ENCODE measurements at places on chromosomes 3 and 15.

GRCh38 chr15:77402740-77403379 lies 17.0 kb downstream of the PEAK1 start:
- peak; percentile 87 for DNase-seq

DNA sequence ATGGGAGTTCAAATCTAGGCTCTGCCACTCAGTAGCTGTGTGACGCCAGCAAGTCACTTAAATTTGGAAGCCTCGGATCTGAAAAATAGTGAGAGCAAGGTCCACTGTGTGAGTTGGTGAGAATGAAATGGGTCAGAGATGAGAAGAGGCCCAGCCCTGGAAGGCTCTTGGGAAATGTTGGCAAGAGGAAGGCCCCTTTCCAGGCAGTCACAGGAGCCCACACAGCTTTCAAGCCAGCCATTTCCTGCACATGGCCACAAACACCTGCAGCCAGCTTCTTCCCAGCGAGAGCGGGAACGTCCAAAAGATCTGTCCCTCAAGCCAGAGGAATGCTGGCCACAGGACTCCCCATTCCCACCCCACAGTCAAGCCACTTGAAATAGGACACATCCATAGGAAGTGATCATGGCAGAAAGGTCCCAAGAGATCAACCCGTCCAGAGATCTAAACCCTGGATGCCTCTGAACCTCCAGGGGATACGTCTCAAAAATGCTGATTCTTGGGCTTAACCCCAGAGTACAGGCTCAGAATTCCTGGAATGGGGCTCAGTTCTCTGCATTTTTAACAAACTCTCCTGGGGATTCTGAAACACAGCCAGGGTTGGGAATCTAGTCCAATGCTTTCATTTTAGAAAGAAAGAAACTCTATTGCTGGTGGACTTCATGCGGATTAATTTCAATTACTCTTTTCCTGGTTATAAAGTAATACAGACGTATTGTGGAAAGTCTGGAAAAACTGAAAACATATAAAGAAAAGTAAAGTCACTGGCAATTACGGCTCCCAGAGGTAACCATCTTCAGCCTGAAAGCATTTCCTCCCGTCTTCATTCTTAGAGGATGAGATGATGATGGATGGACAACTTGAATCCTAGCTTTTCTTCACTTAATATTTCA lies 35.9 kb downstream of the NTRK3 start:
- peak; percentile 24 for DNase-seq

- no peak for DNase-seq
Observed at GRCh38 chr3:32667072-32667582, 17.9 kb upstream of the CNOT10 start.

DNA sequence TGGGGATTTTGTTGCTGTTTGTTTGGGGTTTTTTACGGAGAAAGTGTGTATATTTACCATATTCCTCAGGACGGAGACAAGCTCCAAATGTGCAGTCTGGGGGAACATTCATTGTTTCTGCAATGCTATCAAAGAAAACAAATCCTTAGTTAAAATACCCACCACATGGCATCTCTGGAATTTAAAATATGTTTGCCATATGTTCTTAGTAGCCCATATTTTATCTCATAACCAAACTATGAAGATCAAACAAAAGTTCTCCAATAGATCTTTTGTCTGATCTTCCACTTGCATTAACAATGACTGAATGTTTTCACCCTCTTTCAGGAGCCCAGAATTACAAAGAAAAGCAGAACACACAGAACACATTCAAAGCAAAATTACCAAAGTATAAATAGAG lies 35.3 kb downstream of the EFHB start:
- peak; percentile 54 for DNase-seq

GRCh38 chr3:79392479-79392878 lies 375.3 kb downstream of the ROBO1 start:
- DNase-seq = no peak

DNA sequence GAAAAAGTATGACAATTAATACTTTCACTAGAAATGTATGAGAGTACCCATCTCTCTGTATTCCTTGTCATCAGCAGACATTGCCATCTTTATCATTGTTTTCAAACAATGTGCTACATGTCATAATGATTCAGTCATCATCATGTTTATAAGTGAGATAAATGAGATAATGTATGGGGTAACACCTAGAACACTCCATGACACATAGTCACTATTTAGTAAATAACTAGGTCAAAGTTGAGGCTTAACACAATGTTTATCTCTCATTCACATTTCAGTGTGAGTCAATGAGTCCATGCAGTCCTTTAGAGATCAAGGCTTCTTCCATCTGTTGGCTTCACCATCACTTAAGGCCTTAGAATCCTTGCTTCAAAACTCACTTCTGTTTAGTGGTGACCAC lies 70.0 kb downstream of the NLGN1 start:
- no peak for DNase-seq

DNA sequence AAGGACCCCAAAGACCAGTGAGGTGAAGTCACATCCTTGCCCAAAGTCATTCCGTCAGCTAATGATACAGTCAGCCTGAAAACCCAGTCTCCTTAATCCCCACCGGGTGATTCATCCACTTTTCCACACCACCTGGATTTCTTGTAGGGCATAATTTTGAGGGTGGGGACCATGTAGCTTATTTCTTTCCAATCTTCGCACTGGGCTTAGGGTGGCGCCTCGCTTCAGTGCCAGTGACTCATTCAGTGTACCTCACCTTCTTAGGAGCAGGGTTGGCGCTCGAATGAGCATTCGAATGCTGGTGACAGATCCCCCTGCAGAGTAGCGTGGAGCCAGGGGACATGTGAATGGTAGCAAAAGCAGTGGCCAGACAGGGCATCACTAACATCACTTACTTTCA lies 24.0 kb downstream of the BMF start:
- no peak for DNase-seq

DNA sequence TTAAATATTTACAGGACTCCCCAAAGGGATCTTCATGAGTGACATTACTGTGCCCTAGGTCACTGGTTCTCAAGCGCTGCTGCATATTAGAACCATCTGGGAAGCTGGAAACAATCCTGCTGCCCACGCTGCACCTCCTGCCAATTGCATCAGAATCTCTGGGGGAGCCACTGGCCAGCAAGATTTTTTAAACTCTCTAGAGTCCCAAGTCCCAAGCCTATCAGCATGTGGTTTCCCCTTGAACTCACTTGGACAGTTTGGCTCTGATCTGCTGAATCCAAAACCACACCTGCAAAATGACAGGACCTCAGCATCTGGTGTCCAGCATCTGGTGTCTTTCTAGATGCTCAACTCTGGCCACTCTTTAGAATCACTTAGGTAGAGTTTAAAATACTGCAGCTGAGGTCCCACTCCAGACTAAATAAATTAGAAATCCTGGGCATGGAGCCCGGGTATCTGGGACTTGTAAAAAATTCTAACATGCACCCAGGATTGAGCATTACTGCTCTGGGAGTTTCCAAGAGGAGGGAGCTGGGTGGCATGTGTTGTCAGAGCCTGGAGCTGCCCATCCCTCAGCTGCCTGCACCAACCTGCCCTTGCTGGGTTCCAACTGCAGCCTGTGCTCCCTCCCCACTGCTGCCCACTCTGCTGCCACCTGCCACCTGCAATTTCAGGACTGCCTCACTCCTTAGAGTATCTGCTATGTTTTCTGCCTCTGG lies 311.3 kb downstream of the SLC9A9 start:
- DNase-seq = peak; percentile 75

GRCh38 chr3:101567528-101568317 lies 6.1 kb downstream of the TRMT10C start:
- no peak for DNase-seq

- DNase-seq = no peak
Observed at GRCh38 chr3:71463617-71464016, 119.9 kb downstream of the FOXP1 start.

DNA sequence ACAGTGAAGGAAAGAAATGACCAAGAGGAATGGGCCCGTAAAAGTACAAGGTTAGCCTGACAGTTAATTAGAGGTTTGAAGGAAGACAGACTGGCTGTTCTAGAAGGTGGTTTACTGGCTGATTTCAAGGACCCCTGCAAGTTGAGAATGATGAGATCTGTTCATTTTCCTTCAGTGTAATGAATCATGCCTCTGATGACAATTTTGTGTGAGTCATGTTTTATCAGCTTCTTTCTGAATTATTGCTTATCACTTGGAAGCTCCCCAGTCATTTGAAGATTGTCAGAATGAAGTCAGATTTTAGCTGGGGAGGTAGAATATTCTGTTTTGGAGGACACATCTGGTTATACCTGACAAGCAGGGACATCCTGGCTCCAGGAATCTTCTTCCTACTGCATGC lies 50.6 kb downstream of the DRD3 start:
- no peak for DNase-seq

DNA sequence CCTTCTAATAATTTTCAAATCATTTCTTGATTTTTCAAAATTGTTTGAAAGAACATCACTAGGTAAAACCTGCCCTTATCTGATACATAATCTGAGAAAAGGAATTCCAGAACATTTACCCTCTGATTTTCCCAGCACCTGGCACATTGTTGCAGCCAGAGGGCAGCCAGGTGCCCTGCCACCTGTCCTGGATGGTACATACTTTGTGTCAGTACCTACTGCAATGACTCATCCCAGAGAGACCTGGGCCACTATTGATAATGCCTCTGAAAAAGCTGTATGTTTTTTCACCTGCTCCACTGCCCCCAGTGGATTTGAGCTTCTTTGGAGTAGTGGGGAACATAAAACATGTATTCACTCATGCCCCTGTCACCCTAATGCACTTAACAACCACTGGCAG lies 648.9 kb upstream of the GBE1 start:
- DNase-seq = no peak

- no peak for DNase-seq
Observed at GRCh38 chr15:94305133-94305532, 73.8 kb downstream of the MCTP2 start.

- no peak for DNase-seq
Observed at GRCh38 chr15:78322724-78323521, 17.2 kb upstream of the CRABP1 start.

DNA sequence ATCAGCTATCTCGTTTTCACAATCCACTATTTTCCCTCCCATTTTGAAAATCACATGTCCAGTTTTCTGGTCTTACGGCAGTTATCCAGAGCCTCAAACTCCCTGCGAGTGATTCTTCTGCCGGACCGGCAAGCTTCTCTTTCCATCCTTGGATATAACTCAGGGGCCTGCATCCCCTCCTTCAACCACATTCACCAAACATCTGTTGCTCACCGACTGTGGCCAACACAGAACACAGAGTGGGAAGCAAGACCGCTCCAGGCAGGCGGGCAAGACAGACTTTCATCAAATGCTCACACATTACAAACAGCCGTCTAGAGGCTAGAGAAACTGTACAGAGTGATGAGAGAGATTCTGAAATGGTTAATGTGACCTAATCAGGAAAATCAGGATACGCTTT lies 7.6 kb upstream of the SLC12A8 start:
- no peak for DNase-seq

DNA sequence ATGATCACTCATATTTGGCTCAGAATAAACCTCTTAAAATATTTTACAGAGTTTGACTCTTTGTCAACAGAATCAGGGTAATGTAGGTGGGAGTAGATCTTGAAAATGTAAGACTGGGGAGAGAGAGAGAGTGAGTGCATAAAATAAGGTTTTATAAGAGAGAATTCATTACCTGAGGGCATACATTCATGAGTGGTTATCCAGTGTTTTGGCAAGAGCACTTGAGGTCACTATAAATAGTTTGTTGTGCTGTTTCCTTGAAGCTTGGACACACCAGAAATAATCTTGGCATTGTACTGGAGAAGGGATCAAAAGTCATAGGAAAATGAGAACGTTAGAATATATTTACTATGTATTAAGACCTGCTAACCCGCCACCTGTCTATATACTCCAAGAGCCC lies 33.4 kb downstream of the SLC28A2 start:
- no peak for DNase-seq

- DNase-seq = no peak
Observed at GRCh38 chr15:78063970-78064385, 13.5 kb downstream of the TBC1D2B start.

GRCh38 chr3:80285388-80285787 lies 517.6 kb upstream of the ROBO1 start:
- peak; percentile 5 for DNase-seq

DNA sequence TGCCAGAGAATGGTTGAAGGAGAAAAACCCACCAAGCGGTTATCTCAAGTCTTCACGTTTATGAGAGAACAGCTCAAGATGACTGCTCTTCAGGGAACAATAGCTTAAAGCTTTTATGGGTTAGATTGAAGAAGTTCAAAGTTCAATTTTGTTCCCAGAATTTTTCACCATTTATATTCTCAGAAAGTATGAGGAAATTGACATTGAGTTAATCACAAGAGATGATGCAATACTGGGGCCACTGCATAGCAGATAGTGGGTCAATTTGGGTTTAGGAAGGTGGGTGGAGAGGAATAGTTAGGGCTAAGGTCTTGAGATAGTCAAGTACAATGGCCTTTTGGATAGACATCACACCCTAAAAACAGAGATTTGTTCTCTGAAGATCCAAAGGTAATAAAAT lies 539.3 kb downstream of the SQOR start:
- DNase-seq = no peak

- peak; percentile 14 for DNase-seq
Observed at GRCh38 chr15:98076021-98076816, 115.7 kb downstream of the ARRDC4 start.

- DNase-seq = no peak
Observed at GRCh38 chr3:183579967-183580900, 24.7 kb upstream of the KLHL6 start.

DNA sequence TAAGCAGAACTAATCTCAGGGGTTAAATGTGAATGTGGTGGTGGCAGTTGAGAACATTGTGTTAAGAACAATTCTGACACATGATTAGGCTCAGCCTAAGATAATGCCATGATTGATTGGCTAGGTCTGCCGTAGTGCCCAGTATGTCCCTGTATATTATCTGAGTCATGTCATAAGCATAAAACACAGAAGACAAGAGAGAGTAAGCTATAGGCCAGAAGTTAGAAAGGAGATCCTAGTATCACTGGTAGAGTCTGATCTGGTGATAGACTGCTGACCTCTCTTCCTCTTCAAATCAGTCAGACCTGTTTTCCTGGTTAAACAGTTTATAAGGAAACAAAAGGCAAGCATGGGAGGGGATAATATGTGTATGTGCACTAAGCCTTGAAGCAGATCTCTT lies 30.1 kb upstream of the ATP8B4 start:
- no peak for DNase-seq

DNA sequence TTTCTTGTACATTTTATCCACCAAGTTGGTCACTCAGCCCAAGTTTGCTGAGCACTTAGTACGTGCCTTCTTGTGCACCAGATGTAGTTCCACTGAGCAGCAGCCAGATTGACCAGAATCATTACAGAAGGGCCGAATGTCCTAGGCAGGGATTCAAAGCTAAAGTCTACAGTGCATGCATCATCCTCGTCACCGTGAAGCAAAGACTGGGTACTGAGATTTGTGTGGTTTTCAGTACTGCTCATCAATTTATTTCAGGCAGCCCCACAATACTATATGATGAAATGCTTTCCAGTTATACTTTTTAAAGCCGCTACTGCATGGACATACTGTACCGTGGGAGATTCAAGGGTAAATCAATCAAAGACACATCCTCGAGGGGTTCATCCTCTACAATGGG lies 227.0 kb downstream of the ARRDC4 start:
- no peak for DNase-seq

GRCh38 chr15:77081971-77082370 lies 11.1 kb upstream of the TSPAN3 start:
- DNase-seq = no peak

GRCh38 chr3:87228316-87228715 lies 1.2 kb downstream of the CHMP2B start:
- DNase-seq = peak; percentile 34

GRCh38 chr3:187737368-187738070 lies 7.7 kb downstream of the BCL6 start:
- peak; percentile 63 for DNase-seq

- DNase-seq = no peak
Observed at GRCh38 chr15:68994981-68995761, 19.3 kb upstream of the NOX5 start.

- no peak for DNase-seq
Observed at GRCh38 chr3:85691196-85691595, 732.4 kb downstream of the CADM2 start.
